Central memory CD4-positive, alpha-beta T cell (primary cell): ENCODE measurements at places on chromosomes 1 and 21.
A peak's percentile ranks its signal among the peaks of the same experiment; 100 is the strongest.

- DNase-seq, result no peak
Observed at GRCh38 chr1:172948457-172948856, 102.3 kb downstream of the TNFSF18 start.

- DNase-seq, result peak; percentile 76
Observed at GRCh38 chr1:44786138-44786840, 1.7 kb downstream of the BEST4 start.

DNA sequence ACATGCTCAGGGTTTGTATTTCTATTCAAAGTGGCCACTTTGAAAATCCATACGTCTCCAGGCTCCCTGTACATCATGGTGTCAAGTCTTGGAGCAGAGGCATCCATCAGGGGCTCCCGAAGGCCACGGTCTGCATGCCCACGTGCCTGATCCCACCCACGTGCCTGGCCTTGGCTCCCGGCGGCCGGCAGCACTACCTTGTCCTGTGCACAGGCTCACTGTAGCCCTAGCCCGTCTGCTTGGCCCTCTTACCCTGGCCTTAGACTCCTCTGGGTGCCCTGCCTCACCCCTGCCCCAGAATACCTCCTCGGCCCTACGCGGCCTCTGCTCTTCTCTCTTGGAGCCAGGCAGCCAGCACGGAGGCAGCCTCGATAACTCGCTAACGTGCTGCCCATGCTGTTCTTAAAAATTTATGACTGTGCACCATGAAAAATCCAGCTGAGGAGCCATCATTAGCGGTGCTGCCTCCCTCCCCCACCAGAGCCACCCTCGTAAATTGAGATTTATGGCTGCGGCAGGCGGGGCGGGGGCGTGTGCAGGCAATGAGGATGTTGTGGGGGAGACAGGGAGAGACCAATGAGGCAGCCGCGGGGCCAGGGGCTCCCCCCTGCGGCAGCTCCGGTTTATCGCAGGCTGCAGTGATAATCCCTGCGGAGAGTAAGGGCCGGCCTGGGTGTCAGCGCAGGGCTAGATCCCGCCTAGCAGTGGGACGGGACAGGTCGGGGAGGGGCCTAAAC lies 24.6 kb downstream of the DMAP1 start:
- DNase-seq, result peak; percentile 4

- DNase-seq, result no peak
Observed at GRCh38 chr21:41677671-41678015, 89.2 kb downstream of the RIPK4 start.

DNA sequence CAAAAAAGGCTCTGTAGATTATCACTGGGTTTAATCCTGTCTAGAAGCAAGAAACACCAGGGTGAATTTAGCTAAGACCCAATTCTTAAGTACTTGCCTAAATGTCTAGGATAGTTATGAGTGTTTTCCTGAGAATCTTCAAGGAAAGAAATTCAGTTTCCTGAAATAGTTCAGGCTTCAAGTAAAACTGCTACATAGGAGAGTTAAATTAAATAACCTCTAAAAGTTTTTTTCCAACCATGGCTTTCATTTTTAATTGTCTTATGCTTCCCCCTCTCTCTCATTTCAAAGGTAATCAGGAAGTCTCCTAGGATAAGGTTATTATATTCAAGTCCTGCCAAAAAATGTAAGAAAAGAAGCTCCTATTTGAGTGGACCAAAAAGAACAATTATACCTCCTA lies 46.7 kb upstream of the FBXO28 start:
- no peak for DNase-seq

DNA sequence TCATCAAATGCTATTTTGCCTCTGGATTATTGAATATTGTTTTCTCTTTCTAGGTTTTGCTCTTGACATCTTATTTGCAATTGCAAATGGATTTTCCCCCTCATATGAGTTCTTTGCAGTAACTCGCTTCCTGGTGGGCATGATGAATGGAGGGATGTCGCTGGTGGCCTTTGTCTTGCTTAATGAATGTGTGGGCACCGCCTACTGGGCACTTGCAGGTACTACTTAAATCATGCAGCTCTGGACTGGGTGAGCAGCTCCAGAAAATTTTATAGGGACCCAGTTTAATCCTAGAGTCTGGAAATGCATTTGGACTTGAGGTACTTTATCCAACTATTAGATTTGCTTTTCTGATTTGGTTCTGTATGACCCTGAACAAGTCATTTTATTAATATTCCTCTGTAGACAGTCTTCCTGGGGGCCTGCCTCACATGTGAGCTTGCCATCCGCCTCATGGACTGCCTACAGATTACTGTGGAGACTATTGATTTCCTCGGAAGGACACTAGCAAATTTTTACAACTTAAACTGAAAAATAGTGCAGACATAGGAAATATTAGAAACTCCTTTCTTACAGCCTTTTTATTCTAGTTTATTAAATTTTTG lies 44.5 kb downstream of the SLC22A15 start:
- DNase-seq, result peak; percentile 10

GRCh38 chr1:174953285-174954072 lies 46.3 kb upstream of the CACYBP start:
- no peak for DNase-seq

DNA sequence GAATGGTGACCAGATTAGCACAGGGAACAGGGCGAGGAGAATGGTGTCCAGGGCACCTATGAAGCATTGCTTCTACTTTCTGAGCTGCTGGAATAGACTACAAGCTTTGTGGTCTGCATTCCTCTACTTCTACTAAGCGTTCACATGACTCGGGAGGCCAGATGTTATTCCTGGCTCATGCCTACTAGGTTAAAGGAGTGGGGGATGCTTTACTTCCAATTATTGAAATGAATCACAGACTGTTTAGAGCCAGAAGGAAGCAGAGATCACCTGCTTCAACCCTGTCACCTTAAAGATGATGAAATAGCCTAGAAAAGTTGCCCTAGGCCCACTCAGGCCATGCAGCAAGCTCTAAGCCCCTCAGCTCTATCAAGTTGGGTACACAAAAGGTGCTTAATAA lies 633.5 kb downstream of the KIF26B start:
- no peak for DNase-seq

DNA sequence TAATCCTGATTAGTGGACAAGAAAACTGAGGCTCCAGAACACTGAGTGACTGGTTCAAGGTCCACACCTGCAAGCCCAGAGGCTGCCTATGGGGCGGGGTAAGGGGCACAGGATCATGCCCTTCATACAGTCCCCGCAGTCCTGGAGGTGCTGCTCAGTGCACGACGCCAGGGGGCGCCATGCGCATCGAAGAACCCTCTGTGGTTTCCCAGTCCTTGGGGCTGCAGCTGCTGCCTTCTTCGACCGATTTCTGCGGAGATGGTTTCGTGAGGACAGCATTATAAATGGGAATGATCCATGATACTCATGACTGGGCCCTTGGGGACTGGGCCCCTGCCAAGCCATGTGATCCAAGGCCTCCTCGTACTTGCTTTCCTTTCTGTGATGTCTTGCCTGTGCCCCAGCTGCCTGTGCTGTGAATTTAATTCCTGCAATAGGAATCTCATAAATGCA lies 37.1 kb upstream of the ARHGEF10L start:
- DNase-seq, result no peak

DNA sequence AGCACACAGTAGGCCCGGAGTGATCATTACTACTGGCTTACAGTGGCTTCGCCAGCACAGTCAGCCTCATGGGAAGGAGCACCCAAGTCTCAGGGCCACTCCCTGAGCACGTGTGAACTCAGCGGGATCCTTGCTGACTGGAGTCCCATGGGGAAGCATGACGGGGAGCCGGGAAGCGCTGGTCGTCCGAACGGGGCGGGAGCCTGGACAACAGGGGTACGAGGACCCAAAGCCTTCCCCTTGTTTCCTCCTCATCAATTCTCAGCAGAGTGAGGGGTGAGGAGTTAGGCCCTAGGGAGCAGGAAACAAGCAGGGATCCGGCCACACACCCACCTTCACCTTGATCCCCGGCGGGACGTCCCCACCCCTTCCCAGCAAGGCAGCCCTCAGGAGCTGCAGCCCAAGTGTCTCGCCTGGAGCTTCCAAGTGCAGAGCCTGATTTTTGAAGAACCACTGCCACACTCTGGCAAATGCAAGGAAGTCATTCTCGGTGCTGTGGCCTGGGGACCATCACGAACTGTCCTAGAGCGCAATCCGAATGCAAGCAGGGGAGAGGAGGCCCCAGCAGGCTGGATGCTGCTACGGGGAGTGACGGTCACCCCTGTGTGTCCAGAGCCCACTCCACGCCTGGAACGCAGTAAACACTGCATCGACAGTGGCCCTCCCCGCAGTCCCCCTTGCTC lies 35.5 kb downstream of the TOMM20 start:
- DNase-seq, result no peak

- DNase-seq, result no peak
Observed at GRCh38 chr1:227786673-227787512, 28.6 kb upstream of the PRSS38 start.

DNA sequence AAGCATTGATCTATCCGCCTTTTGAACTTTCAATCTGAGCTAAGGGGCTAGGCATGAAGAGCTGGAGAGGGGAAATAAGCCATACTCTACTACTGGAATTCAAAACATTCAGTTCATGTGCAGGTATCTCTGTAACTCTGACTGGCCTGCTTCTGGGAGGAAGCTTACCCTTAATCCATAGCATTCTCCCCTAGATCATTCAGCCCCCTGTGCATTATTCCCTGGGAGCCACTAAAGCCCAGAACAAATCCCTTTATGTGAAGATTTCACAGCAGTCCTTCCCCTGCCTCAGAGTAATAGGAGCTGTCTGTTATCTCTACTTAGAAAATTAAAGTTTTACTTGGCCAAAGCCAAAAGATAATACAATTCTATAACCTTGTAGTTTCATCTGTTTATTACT lies 300.7 kb downstream of the SEC16B start:
- no peak for DNase-seq

GRCh38 chr1:13586001-13586400 lies 2.4 kb downstream of the PDPN start:
- DNase-seq, result no peak

GRCh38 chr1:233295237-233295974 lies at the start of gene PCNX2:
Gene PCNX2 (minus strand): TSS chr1:233295725. CDS start chr1:233295478, 247 bp downstream.
- DNase-seq, result peak; percentile 63

DNA sequence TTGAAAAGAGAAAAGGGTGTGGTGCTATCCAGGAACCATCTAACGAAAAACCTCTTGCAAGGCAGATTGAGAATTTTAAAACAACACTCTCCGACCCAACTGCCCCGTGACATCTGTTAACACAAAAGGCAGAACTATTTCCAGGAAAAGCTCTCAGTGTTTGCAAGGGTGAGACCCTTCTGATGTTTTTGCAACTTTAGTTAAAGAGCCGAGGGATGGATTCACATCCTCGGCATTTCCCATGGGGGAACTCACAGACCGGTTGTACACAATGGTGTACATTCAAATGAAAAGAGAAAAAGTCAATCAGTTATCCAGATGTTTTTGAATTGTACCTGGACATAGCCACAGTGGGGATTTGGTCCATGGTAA lies 120.0 kb downstream of the NGF start:
- DNase-seq, result no peak

DNA sequence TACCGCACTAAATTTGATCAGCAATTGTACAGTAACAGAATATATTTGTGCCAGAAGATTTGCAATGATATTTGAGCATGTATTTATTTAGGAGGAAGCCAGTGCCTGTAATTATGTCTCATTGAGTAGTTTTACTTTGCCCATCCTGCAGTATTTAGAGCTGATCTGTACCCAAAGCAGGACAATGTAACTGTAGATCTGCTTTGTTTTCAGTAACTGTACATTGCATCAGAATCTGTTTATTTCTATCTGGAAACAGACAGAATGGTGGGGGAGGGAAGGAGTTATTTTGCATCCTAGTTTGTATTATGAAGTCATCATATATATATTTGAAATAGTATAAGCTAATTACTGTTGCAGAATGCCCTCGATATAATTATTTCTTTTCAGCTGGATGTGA lies 36.2 kb upstream of the LRRC8C start:
- DNase-seq, result no peak

DNA sequence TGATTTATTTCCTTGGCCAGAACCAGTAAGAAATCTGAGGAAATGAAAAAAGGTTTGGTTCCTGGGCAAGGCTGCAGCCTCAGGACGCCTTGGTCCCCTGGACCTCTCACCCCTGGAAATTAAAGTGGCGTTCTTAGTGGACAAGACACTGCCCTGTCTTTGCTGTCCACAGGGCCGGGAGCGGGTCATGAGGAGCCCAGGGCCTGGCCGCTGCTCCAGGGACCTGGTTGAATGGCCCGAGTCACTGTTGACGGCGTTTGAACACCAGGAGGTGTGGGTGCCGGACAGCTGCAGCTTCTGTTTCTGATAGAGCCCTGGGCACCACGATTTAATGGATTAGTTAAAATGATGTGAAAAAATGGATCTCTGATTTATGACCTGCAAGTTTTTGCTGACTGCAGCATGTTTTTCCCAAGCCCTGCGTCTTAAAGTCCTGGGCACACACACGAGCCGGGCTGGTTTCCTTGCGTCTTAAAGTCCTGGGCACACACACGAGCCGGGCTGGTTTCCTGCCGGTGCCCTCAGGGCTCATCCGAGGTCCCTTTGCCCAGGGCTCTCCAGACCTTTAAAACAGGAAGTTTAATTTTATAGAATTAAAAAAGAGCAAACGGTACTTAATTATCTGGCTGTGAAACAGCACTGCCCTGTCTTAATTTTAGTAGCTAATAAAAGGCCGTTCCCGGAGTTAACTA lies 74.1 kb upstream of the ACTRT2 start:
- DNase-seq, result no peak

DNA sequence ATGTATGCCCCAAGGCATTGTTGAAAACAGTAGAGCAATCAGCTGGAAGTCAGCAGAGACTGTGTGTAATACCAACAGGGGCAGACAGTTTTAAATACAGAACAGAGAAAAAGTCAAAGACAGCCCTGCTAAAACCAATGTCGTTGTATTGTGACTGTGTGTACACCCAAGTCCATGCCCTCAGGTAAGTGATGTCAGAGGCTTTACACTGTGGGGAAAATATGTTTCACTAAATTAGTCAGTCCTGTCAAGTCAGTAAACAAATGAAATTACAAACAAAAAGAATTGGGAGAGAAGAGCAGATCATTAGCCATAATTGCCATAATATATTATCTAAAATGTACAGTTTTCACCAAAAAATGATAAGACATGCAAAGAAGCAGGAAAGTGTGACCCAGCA lies 2.4 kb upstream of the CYP2J2 start:
- no peak for DNase-seq

DNA sequence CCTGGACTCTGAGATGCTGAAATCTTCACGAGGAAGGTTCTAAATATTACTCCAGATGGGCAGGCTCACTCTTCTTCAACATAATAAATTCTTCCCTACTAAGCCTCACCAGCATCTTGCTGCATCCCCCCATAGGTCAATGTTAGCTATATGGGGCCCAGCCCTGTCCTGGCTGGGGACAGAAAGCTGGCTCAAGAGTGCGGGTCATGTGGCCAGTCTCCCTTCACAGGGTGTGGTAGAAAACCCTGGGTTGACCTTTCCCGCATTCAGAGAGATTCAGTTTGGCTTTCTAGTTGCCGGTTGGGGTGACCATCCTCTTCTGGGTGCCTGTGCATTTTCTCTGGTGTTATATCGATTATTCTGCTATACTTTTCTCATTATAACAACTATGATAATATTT lies 19.8 kb upstream of the KPRP start:
- no peak for DNase-seq

GRCh38 chr1:164576291-164577271 lies 17.6 kb downstream of the PBX1 start:
- DNase-seq, result no peak

- DNase-seq, result no peak
Observed at GRCh38 chr1:51621161-51621560, 4.3 kb downstream of the OSBPL9 start.
